ENCODE measurements at places on chromosomes 3 and 15.

DNA sequence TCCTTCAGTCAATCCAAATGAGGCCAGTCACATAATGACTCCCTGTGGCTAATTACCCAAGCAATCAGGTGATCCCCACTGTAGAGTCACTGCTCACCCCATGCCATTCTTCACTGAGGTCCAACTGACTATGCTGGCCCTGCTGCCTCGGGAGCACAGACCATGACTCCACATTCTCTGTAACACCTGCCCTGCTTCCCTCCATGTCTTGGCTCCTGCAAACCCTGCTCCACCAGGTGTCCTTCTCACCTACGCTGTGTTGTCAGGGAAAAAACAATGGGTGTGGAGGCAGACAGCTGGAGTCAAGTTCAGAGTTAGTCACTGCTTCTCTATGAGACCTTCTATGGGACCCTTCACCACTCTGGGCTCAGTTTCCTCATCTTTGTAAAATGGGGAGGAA, 6.1 kb upstream of the SFMBT1 start:
- no peak for DNase-seq

DNA sequence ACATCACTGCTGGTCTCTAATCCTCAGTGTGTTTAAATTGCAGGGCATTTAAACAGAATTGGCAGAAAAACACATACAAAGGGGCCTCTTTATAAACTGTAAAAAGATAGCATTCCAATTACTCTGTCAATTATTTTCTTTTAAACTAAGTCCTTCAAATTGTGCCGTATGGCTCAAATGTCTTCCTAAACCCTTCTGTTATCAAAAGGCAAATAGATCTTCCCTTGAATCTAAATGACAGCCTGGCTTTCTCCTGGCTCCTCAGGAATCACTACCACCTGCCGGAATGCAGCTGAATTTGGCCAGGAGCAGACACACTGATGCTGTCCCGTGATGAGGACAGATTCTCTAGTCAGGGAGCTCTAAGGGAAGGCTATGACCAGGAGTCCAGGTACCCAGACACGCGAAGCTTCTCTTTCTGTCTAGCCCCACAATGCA, 85.6 kb downstream of the IGF2BP2 start:
- DNase-seq, result no peak

DNA sequence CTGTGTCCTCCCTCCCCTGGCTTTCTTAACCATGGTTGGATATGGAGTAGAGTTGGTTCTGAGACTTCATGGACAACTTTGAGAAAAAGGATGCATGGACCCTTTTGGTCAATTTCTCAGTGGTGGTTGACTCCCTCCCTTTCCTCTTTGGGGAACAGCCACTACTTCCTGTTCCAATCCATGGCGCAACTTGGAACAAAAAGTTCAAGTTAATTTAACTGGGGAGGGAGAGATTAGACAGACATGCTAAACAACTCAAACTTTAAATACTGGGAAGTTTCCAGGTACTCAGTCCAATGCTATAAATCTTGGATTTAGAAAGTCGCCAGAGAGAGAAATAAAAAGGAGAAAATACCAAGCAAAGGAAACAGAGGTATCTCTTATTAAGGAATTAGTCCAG, 202.2 kb downstream of the PDZRN3 start:
- no peak for DNase-seq

GRCh38 chr15:63436872-63437375, 55.3 kb upstream of the CA12 start:
- peak; percentile 36 for DNase-seq

GRCh38 chr3:53792866-53793265, 53.4 kb downstream of the CHDH start:
- no peak for DNase-seq

DNA sequence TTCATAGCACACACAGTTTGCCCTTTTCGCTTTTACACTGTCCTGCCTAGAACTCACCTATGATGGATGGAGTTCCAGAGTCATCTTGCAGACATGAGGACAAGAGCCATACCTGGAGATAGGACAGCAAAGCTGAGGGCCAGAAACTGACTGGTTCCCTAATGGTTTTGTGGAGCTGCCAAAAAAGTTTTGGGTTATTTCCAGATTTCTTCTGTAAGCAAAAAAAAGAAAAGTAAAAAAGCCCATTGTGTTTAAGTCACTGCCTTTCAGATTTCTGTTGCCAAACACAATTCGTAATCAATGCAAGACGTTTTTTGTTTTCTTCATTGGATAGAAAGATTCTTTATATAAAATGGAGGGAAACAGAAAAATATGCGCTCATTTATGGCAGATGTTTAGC, 42.4 kb upstream of the KY start:
- no peak for DNase-seq

GRCh38 chr15:77800305-77800704, 167.6 kb upstream of the LINGO1 start:
- no peak for DNase-seq

DNA sequence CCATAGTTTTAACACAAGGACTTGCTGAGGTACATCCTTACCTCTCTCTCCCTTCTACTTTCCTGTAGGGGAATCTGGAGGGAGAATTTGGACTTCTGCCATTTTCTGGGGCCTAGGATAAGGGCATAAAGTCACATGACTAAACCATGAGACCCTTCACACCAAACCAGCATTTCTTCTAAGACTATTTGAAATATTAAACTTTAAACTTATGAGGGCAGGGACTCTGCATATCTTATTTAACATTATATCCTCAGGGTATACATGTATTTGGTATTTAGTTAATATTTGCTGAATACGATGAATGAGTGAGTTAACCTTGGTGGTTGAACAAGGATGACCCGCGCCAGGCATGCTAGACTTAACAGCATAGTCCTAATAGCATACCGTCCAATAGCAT, 63.4 kb downstream of the USP13 start:
- no peak for DNase-seq

DNA sequence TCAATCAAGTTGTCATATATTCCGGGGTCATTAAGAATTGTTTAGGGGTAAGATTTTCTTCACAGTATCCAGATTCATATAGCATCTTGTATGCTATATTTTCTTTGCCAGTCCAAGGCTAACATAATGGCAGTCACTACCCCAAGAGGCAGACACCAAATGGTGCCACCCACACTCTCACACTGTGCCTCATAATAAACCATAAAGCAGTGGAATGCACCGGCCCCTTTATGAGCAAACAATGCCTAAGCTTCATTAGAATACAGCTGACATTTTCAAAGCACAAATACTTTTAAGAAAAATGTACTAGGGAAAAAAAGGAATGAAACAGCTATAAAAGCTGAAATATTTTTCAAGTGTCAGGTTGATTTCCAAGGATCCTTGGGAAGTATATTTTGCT, 121.6 kb downstream of the TFDP2 start:
- peak; percentile 5 for DNase-seq

Measured in stimulated activated CD8-positive, alpha-beta memory T cell treated with anti-CD3 and anti-CD28 coated beads, Interleukin-4, amount 100 ng/mL, for 4 hours (primary cell).